ENCODE measurements at places on chromosomes 2 and 18.

DNA sequence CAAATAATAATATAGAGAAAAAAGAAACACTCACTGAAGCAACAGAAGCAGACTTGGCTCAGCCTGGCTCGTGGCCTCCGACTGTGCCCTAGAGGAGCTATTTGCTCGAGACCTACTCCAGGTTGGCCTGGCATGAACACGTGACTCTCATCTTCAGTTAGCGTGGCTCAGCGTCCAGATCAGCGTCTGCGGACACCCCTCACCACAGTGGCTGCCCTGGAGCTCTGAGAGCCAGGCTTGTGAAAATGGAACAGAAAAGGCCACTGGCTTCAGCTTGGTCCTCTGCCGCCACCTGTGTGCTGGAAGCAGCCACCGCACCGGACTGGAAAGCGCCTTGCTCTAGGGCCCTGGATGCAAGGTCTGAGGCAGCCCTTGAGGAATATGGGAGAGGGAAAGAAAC, 1184.0 kb upstream of the GYPC start:
- no peak for DNase-seq

DNA sequence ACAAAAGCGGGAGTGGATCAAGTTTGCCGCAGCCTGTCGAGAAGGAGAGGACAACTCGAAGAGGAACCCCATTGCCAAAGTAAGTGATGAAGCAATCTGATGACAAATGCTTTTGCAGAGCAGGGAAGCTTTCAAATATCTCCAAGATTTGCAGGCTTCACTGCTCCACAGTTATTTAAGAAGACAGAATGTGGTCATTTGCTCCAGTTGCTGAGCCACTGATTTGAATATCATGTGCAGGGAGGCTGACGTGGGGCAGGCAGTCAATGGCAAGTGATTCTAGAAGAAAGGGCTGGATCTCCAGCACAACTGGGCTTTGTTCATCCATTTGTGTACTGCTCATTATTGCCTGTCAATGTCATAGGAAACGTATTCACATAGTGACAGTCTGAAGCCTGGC, 10.2 kb downstream of the DSG4 start:
- no peak for DNase-seq

GRCh38 chr2:188997263-188997662, 23.1 kb downstream of the COL3A1 start:
- no peak for DNase-seq

- no peak for DNase-seq
These were observed 37.0 kb upstream of the YES1 start for GRCh38 chr18:849021-849420.

GRCh38 chr2:37109523-37109922, 25.2 kb downstream of the GPATCH11 start:
- no peak for DNase-seq

GRCh38 chr18:55687106-55687505, 99.1 kb upstream of the TCF4 start:
- no peak for DNase-seq

DNA sequence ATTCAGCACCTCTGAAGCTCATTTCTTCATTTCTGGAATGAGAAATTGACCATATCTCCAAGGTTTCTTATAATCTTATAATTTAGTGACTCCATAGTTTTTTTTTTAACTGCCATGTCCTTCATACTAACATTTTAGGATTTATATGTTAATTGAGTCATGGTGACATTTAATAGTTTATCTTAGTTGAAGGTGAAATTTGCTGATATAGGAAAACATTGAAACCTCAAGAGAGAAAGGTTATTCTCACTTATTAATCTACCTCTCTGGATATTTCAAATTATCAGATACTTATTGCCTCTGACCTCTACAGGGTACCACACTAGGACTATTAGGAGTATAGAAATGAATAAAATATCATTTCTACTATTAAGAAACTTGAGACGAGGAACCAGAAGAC, 499.0 kb downstream of the NUP35 start:
- DNase-seq = no peak

GRCh38 chr2:28565033-28565432, 69.2 kb downstream of the PLB1 start:
- no peak for DNase-seq

DNA sequence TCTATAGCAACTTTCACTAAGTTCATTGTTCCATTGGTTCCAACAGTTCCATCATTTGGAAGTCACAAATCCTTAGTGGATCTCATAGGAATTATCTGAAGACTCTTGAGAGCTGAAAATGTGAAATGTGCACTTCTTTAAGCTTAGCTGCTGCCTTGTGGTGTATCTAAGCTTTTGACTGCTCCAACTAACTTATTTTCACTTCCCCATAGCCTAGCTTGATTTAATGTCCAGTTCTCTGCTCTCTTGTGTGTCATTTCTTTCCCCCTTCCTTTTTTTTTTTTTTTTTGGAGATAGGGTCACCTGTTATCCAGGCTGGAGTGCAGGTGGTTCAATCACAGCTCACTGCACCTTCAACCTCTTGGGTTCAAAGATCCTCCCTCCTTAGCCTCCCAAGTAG, 34.9 kb upstream of the CD302 start:
- no peak for DNase-seq

DNA sequence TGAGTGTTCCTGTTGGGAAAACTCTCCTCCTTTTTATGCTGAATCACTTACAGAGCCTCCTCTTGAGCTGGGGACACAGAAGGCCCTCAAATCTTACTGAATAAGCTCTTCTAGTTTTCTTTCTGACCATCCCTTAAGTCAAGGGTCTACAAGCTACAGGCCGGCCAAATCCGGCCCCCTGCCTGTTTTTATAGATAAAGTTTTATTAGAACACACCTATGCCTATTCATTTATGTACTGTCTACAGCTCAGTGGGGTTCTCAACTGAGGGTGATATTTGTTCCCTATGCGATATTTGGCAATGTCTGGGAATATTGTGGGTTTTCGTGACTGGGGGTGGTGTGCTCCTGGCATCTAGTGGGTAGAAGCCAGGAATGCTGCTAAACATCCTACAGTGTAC, 14.0 kb downstream of the CDC42EP3 start:
- no peak for DNase-seq
